ENCODE measurements at places on chromosomes 5 and 9.
A peak's percentile ranks its signal among the peaks of the same experiment; 100 is the strongest.

GRCh38 chr9:31034311-31034710, 1350.1 kb upstream of the ACO1 start:
- no peak for DNase-seq

- DNase-seq = no peak
Measured at GRCh38 chr9:117464941-117465616, 50.2 kb upstream of the ASTN2 start.

GRCh38 chr9:117886616-117887015, 182.4 kb downstream of the TLR4 start:
- DNase-seq = no peak

- DNase-seq = no peak
Measured at GRCh38 chr9:97529363-97530076, 28.1 kb downstream of the TMOD1 start.

GRCh38 chr5:135248801-135249231, 150.2 kb downstream of the MACROH2A1 start:
- no peak for DNase-seq

GRCh38 chr5:66012271-66012670, 85.9 kb downstream of the ERBIN start:
- DNase-seq = no peak

GRCh38 chr5:8908055-8908683, 637.7 kb downstream of the SEMA5A start:
- peak; percentile 35 for DNase-seq

GRCh38 chr9:35954942-35955546, 2.9 kb downstream of the OR2S2 start:
- DNase-seq = peak; percentile 48

DNA sequence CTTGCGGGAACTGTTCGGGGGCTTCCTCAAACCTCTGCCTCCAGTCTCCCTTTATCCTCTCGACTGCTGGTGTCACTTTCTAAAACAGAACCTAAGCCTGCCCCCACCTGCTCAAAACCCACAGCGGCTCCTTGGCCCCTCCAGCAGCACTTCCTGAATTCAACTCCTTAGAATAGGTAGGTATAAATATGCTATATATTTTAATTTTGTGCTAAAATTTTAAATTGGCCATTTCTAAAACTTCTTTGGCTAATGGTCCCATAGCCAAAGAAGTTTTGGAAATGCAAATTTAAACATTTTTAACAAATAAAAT, 71.8 kb upstream of the TBC1D2 start:
- no peak for DNase-seq

DNA sequence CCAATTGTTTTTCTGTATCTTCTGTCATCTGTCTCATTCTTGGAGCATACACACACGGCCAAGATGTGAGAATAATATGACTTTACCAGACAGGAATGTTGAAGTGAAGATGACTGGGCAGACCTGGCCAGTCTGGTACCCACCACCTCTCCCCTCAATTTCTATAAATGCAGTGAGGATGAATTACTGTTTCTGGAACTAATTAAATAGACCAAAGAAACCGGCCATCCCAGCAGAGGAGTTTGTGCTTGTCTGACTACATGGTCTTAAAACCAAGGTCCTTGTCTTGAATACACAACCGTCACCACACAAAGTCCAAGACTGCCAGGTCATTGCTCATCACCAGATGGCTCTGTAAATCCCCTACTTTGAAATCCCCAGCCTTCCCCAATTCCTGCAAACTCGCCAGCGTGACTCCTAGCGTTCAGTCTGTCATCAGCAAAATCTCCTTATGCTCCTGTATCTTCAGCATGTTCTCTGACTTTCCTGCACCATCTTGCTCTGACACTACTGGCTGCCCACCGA, 147.2 kb downstream of the PDE4D start:
- no peak for DNase-seq

GRCh38 chr9:36729906-36730305, 157.2 kb downstream of the MELK start:
- no peak for DNase-seq

GRCh38 chr5:166091931-166092330, 2199.5 kb upstream of the WWC1 start:
- DNase-seq = no peak

DNA sequence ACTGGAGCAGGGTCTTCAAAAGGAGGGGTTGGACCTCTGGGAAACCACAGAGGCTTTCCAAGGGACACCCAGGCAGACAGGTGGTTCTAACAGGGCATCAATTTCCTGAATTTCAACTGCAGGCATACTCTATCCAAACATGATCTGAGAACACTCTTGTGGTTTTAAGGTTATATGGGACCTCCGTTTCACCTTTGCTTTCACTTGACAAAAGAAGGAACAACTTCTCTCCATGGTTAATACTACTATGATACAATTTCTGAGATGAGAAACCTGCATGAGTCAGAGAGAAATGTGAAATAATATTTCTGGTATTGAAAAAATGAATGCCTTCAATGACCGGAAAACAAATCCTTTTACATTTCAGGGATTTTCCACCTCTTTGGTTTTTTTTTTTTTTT, 28.0 kb upstream of the ERAP1 start:
- no peak for DNase-seq

DNA sequence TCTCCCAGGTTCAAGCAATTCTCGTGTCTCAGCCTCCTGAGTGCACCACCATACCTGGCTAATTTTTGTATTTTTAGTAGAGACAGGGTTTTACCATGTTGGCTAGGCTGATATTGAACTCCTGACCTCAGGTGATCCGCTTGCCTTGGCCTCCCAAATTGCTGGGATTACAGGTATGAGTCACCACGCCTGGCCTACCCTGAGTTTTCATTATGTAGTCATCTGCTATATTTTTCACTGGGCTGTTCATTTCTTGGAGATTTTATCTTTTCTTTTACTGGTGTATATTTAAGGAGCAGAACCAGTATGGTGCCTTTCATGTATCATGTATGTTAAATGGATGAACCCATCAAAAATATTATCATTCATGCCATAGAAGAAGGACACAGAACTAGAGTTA, 377.0 kb upstream of the ACTBL2 start:
- DNase-seq = no peak

GRCh38 chr5:119389288-119390030, 33.6 kb downstream of the TNFAIP8 start:
- no peak for DNase-seq

DNA sequence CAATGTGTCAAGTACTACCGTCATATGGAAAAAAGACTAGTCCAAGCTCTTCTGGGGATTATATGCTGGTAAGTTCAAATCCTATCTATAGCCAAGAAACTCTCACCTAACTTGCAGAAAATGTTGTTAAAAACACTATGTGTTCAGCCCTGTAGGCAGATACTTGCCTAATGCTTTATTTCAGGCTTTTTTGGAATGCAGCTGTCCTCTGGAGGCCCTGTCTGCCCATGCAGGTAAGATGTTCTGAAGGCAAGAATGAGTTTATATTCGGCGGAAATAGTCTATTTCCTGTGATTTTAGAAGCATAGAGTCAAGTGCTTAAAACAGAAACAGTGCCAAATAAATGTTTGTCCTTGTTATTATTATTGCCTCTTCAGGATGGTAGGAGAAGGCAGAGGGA, 34.3 kb upstream of the PPP2R2B start:
- DNase-seq = no peak

- DNase-seq = no peak
Measured at GRCh38 chr5:140175367-140176030, 511 bp downstream of the CYSTM1 start.

DNA sequence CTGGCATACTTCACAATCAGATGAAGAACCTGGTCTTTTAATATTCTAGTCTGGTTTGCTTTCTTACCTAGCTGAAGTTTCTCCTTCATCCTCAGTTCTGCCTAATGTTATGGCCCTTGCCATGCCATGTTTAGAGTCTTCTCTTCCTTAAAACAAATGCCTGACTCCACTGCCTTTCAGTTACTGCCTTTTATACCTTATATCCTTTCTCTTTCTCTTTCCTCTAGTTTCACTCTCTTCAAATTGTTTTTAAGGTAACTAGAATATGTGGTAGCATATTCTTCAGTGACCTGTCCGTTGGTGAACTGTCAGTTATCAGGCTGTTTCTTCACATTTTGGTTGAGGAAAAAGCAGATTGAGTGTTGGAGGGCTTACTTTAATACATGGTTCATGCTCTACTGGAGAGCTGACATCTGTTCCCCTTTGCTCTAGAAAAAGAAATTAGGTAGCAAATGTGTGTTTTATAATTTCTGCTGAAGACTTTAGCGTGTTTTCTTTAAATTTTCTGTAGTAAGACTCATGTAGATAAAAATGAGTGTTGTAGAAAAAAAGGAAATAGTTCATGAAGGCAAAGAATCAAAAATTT, 103.8 kb downstream of the DMXL1 start:
- DNase-seq = no peak

DNA sequence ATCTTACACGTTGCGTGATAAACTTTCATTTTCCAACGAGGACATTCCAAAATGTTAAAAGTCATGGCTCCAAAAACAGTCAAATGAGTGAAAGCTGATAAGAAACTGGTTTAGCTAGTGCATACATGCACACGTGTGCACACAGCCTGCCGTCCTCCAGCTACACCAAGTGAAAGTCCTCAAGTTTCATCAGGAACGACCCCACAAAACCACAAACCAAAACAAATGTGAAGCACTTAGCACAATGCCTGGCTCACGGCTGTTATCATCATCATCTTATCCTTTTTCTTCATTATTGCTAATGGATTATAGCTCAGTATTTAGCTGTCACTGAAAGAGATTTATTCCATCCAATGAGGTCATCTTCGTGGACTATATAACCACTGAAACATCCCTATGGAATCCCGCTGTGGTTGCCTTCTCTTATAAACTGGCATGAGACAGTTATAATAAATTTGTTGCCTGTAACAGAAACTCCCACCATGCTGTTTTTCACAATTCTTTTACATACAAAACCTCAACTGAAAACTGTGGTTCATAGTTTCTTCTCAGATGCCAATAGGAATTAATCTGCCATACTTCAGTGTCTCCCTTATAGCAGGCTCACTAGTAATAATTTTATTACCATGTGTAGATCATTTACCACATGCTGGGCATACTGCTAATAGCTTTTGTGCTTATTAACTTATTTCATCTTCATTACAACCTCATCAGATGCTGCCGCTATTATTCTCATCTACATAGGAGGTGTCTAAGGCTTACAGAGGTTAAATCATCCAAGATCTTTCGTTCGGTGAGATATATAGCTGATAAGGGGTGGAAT, 56.1 kb downstream of the SAXO1 start:
- DNase-seq = no peak

GRCh38 chr9:91116211-91116610, 245.5 kb downstream of the AUH start:
- no peak for DNase-seq

- DNase-seq = no peak
Measured at GRCh38 chr9:86632537-86632936, 278.3 kb upstream of the TUT7 start.

GRCh38 chr5:54259981-54260380, 50.4 kb downstream of the ARL15 start:
- DNase-seq = no peak

- DNase-seq = no peak
Measured at GRCh38 chr9:35732800-35733541, 505 bp downstream of the CREB3 start.

- DNase-seq = no peak
Measured at GRCh38 chr9:21473236-21473635, 8.9 kb downstream of the IFNE start.

DNA sequence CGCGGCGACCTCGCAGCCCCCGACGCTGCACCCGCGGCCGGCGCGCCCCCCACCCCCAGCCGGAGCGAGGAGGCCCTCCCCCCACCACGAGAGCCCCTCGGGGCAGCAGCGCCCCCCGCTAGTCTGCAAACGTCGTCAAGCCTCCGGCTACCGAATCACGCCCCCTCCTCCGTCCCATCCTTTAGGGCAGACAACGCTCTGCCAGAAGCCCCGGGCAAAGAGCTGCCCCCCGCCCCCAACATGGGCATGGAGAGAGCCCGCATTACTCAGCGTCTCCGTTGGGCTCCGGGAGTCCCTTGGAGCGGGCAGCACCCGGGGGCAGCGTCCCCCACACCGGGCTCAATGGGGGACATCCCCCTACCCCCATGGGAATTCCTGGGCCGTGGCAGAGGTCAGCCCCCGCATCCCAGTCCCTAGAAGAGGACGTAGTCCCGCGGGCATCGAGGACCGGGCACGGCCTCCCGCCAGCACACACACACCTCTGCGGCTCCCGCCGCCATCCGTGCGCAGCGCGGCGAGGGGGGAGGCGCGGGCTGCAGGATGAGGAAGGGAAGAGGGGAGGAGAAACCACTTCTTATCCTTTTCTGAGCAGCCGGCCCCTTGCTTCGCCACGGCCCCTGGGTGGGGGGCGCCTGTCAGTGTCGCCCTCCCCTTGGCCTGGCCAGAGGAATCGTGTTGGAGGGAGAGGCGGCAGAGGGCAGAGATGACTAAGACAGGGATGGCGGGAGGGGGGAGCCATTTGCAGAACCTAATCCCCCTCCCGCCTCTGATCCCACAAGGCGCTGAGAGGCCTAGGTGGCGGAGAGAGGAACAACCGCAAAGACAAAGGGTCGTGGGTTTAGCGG, 750 bp downstream of the DNM1 start:
- no peak for DNase-seq

- no peak for DNase-seq
Measured at GRCh38 chr9:99826579-99826978, 4.9 kb downstream of the NR4A3 start.

DNA sequence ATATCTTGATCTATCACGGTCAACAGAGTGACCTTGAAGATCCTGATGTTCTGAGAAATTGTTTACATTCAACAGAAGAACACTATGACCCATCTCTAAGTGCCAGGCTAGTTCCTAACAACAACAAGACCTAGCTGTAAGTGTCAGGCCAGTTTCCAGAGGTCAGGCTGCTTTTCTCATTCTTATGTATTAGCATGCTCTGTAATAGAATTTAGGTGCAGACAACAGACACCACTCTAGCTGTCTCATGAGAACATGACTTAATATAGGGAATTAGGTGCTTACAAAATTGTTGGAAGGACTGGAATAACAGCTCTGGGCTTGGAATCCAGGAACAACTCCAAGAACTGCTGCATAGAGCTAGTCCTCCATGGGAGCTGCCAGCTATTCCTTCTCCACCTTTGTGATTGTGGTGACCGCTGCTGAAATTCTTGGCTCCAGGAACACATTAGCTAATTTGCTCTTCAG, 138.7 kb downstream of the SNX18 start:
- no peak for DNase-seq

GRCh38 chr5:9681706-9682105, 51.6 kb upstream of the TAS2R1 start:
- DNase-seq = no peak
